GM23248 (cell line): ENCODE measurements at places on chromosomes 5 and 9. TPM values are rescaled to one million over a fixed set of nuclear protein-coding genes. Genes with fewer than 3 reads are reported as not detected.

GRCh38 chr9:135083241-135083810, 4.1 kb upstream of the OLFM1 start:
- DNase-seq: no peak

GRCh38 chr5:36982146-36982545, 105.6 kb downstream of the NIPBL start:
- DNase-seq: peak; percentile 80

DNA sequence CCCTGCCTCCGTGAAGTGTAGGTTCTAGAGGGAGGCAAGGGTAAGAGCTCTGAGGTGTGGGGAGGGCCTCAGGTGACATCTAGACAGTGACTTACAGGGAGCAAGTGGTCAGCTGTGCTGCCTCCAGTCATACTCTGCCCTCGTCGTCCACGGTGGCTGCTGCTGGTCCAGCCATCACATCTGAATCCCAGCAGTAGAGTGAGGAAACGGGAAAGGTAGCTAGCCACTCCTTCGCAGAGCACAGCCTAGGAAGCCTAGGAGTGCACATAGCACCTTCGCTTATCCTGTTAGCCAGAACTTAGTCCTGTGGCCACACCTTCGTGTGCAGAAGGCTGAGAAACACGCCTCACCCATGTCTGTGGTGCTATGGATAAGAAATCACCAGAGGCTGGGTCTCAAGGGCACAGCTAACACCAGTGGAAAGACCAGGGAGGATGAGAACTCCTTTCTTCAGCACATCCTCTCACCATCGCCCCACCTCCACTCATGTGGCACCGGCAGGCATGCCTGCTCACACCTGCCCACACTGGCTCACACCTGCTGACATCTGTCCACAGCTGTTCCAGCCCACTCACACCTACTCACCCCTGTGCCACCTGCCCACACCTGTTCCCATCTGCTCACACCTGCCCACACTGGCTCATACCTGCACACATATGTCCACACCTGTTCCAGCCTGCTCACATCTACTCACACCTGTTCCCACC, 44.5 kb upstream of the SLC6A19 start:
- DNase-seq: no peak

MARCOL gene
- polyA plus RNA-seq: not detected in 2 replicates

GRCh38 chr9:36151316-36152210, 15.0 kb downstream of the GLIPR2 start:
- peak; percentile 77 for DNase-seq
